ENCODE measurements at places on chromosomes 2 and 18.

DNA sequence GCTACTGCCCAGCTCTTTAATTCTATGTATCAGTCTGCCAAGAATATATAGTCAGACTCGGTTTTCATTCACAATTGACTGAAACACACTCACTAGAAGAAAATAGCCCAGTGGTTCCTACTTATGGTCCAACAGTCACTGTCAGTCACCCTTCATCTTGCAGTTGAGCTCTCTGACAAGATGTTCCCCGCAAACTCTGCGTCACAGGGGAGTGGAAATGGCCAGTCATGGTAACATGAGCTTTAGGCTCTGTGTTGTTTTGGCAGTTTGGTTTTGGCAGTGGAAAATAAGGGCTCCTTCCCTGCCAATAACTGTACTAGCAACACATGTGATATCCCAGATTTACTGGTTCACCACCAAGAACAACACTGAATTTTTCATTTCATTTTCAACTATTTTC, 122.5 kb downstream of the PRPF40A start:
- DNase-seq: no peak

DNA sequence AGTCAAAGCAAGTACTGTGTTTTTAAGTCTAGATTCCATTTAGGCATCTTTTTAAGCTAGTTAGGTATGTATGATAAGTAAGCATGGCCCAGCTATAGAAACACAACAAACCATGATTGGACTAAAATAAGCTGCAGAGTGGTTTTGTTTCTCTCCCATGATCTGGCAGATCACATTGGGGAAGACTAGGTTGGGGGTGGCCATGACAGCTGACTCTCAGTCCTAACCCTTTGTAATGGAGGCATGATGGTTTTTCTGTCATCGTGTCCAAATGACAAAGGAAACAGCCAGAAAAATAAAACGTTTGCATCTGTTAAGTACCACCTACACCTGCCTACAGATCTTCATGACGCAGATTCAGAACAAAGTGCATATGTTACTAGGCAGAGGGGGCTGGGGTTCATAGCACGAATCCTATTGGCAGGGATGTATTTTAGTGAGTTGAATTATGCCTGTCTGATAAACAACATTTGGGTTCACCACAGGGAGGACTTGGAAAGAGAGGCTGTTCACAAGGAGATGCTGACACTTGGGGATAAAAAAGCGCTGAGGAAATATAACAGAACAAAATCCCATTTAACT, 33.8 kb upstream of the GALNT5 start:
- DNase-seq: no peak

DNA sequence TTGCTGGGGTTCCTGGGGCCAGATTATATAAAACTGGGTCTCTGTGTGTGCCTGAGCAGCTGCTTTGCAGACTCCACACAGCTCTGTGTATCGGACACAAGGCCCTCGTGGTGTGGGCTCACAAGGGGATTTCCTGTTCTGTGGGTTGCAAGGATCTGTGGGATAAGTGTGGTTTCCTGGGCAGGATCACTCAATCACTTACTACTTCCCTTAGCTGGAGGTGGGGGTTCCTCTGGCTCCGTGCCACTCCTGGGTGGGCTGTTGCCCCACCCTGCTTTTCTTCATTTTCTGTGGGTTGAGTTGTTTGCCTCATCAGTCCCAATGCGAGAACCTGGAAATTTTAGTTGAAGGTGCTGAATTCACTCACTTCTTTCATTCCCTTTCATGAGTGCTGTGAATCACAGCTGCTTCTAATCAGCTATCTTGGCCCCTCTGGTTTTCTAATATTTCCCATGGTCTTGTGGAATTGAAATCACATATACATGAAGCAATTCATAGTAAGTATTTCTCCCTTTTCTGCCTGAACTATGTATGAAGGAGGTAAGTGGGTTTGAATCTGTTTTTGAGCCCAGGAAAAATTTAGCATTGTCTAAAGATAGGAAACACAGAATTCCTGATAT, 196.3 kb downstream of the DCDC2C start:
- no peak for DNase-seq

- no peak for DNase-seq
Observed at GRCh38 chr2:67938053-67938452, 124.8 kb downstream of the C1D start.

DNA sequence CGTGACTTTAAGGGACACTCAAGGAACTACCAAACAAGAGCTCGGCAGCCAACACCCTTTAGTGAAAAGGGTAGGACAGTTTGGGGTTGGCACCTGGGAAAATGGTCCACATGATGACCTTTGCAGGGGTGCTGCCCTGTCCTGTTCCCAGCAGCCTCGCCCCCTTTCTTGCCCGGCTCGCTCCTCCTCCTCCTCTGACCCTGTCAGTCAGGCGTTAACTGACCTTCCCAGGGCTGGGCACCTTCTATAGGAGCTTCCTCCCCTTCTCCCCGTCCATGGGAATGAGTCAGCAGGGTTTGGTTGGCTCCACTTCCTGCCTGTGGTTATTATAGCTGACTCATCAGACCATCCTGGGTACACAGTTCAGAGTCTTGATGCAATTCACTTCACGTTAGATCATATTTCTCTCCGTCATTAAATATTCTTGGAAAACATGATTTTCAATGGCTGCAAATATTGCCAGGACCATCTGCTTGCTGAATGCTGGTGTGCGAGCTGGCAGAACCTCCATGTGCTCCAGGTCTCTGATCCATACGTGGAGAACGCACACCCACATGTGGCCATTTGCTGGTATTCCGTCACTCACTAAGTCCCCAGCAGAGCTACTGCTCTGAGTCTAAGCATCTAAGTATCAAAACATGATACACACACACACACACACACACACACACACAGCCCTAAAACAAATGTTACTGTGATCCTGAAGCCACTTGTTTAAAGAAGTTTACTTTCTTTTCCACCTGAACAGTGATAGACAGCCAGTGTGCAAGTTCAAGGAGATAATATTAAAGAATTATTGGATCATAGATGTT, 185.0 kb downstream of the ANAPC1 start:
- DNase-seq: no peak

All from retina (tissue), 1 donor.